ENCODE measurements at places on chromosomes 11 and 22.

DNA sequence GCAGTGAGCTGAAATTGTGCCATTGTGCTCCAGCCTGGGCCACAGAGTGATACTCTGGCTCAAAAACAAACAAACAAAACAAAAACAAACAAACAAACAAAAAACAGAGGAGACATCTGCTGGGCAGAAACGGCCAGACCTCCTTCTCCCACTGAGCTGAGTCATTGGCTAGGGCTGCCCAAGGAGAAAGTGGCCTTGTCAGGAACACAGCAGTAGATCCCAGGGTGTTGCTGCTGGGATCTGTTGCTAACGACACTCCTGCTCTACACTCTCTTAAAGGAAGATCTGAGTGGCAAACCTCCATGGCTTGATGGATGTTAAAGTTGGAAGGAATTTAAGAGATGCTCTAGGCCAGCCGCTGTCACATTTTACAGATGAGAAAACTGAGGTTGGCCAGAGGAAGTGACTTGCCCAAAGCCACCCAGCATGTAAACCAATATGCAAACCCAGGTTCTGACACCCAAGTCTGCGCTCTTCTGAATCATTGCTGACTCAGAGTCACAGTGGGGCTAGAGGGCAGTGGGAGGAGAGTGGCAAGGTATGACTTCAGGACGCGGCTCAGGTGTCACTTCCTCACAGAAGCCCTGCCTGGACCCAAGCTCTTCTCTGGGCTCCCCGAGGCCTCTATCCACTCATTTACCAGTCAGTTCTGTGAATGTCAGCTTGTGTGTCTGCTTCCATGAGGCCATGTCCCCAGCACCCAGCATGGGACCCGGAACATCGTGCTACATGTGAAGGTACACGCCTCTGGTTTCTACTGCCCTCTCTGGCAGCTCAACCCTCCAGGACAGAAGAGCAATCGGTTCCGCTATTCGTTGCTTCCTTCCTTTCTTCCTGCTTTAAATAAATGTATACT is 11.3 kb upstream of the GDPD5 start:
- DNase-seq = no peak

- no peak for DNase-seq
Observed at GRCh38 chr11:76232026-76232665, 25.8 kb upstream of the WNT11 start.

DNA sequence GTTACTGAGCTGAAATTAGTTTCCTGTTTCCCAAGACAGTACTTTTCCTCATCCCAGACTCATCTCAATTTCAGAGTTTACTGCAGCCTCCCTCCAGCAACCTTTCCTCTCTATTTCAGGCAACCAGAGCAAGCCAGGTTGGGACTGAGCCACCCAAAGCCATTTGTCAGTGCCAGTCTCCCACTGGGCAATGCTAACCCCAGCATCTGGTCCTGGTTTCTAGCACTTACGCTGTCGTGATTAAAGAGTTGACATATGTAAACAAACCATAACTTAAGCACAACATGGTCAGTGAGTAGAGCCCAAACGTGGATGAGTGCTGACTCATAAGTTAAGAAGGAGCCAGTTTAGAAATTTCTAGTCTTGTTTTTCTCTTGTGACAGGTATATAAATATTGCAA is 119.6 kb upstream of the BLID start:
- no peak for DNase-seq

DNA sequence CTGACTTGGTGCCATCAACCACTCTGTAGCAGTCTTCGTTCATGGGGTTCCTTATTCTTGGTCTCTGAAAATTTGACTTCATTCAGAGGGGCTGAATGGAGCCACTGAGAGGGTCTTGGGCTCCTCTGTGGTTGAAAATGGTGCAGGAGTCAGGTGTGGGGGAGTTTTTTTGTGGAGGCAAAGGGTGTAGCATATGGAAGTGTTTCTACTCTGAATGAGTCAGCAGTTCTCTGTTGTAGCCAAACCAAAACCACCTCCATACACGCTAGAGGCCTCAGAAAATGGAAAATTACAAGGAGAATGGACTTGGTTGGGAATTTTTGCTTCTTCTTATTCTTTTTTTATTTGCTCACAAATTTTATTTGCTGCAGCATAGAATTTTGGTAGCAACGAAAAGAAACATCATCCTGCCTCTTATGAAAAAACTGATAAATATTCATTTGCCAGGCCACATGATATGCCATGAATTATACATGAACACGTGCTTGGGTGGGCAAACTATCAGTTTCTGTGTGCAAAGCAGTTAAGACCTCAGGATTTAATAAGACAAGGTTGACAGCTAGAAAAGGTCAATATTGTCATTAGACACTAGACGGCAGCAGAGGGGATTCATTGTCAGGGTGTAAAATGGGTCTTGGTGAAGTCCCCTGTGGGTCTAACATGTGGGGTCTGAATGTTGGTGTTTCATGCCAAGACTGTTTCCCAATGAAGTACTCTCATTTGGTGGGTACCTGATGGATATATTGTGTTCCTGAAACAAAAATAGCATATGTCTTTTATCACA is 111.7 kb downstream of the MYO18B start:
- no peak for DNase-seq

DNA sequence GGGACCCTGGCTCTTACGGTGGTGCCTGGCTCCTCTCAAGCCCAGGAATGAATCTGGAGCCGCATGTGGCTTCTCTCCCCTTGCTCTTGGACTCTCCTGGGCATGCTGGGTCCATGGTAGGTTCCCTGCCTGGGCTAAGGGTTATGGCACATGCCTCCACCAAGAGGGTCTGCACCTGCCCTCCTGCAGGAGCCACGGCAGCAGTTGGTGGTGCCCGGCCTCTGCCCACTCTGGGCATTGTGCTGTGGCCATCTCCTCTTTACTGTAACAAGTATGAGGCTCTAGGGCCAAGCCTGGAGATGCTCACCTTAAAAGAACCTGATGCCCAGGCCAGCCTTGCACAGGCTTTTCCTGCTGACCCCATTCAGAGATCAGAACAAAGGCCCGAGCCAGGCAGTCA is 104.0 kb upstream of the PITPNB start:
- no peak for DNase-seq

GRCh38 chr22:40399621-40400020 is 29.2 kb downstream of the SGSM3 start:
- no peak for DNase-seq

- DNase-seq = no peak
Observed at GRCh38 chr11:124880290-124880611, 15.0 kb downstream of the ROBO3 start.

- no peak for DNase-seq
Observed at GRCh38 chr11:14258221-14258935, 100.6 kb downstream of the RRAS2 start.

- DNase-seq = no peak
Observed at GRCh38 chr11:103936059-103936458, 100.4 kb upstream of the DDI1 start.

DNA sequence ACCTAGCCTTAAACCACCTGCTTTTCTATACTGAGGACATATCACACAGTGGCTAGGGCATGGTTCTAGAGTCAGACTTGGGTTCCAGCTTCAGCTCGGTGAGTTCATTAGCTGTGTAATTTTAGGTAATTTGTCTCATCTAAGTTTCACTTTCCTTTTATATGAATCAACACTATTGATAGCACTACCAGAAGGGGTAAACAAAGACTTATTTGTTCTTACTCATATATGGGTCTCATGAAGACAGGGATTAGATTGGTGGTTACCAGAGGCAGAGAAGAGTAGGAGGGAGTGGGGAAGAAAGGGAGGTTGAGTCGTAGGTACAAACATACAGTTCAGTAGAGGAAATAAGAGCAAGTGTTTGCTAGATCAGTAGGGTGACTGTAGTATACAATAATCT is 924.7 kb downstream of the OPCML start:
- no peak for DNase-seq

- DNase-seq = no peak
Observed at GRCh38 chr11:69999721-70000120, 78.4 kb upstream of the ANO1 start.

- DNase-seq = no peak
Observed at GRCh38 chr22:20292673-20293232, 24.6 kb upstream of the RTN4R start.

DNA sequence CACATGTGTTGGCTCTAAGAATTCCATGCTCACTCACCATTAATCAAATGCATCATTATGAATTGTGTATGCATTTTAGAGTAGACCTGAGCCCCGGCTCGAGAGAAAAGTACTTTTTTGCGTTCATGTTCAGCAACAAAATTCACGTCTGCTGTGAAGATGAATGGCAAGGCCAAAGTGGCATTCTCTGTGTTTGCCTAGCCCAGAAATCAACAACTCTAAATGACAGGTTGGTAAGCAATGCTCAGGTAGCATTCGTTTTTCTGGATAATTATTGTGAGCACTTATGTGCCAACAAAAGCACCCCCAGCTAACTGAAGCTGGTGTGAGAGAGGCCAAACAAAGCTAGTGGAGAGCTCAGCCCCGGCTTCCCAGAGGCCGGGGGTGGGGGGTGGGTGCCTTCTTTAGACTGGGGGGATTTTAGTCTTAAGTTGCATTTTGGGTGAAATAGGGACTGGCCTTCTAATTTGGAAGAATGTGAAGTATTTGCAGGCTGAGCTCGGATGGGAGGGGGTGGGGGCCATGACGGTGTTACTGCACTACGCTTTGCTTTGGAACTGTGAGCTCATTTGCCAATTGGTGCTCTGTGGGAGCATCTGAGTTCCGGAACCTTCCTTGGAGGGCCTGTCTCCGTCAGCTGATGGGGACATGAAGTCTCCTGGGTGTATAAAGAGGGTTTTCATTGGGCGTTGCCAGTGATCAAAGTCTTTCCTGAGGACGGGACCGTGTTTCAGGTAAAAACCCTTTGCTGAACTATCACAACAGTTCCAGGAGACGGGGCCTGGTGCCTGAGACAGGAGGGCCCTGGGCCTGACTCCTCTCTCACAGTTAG is 29.0 kb upstream of the ALX4 start:
- DNase-seq = no peak

DNA sequence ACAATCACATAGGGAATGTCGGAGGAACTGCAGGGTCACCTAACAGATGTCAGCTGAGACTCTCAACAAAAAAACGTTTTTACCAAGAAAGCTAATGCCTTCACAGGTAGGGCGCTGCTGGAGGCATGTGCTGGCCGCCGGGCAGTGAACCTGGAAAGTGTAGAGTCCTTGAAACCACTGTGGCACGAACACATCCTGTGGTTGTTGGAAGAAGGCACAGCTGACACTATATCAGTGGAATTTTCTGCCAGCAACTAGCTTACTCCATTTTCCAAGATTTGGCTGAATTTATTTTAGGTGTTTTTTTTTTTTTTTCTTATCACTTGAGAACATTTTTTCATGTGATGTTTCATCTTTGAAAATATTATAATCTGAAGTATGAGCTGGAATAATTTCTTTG is 14.2 kb downstream of the TRMU start:
- DNase-seq = no peak

- DNase-seq = no peak
Observed at GRCh38 chr11:75946531-75947530, 131.8 kb downstream of the UVRAG start.

- no peak for DNase-seq
Observed at GRCh38 chr22:33510429-33510904, 409.8 kb downstream of the LARGE1 start.

DNA sequence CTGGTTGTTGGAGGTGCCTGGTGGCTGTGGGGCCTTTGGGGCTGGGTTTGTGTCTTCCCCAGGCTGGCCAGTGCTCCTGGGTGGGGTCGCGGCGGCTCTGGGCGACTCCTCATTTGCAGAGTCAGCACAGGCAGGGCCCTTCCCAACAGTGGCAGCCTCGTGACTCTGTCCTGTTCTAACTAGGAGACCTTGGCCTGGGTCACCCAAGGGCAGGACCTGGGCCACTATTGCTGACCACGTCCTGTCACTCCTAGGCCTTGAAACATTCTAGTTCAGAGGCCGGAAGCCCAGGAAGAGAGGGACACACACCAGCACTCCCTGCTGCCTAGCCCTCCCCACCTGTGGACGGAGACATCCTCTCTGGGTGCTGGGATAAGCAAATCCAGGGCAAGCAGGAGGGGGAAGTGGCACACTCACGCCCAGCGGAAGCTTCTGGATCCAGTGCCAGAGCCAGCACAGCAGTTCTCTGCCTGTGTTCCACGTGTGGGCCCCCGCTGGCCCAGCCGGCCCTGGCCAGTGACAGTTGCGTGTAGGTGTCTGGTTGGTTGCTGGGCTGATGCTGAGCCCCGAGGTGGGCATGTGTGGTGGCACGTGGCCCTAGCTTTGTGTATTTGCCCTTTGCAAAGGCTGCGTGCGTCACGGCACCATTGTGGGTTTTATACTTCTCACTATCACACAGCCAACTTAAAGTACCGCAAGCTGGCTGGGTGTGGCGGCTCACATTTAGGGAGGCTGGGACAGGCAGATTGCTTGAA is 4.3 kb upstream of the CHID1 start:
- DNase-seq = no peak

- no peak for DNase-seq
Observed at GRCh38 chr11:121634273-121634672, 181.5 kb upstream of the SORL1-AS1 start.

GRCh38 chr11:116888024-116888423 is 50.6 kb upstream of the APOA1 start:
- no peak for DNase-seq

DNA sequence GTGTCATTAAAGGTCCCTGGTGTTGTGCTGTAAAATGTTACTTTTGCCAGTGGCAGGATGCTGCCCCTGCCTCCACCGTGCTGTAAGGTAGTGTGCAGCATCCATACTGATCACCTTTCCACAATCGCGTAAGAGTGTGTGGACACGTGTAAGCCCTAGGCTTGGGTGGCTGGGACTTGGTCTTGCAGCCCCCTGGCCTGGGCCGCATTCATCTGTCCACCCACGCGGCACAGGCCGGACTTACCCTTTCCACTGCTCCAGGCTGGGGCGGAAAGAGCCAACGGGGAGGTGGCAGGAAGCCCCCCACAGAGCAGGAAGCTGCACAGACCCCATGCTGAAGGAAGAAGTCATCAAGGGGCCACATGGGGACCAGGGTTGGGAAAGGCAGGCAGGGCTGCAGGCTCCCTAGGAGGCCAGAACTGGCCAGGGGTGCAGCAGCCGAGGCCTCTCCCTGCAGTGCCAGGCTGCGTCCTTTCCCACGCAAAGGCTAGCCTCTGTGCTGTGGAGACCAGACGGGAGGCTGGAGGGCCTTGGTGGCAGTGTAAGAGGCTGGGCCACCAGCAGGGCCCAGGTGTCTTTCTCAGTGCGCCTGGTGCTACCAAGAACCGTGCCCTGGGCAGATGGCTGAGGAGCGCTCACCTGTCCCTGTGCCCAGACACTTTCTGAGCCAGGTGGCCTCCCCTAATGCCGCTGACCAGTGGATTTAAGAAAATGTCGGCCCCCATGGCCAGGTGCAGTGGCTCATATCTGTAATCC is 11.7 kb upstream of the TMEM191C start:
- DNase-seq = no peak

Measured in activated CD4-positive, alpha-beta T cell treated with anti-CD3 and anti-CD28 coated beads for 24 hours (primary cell).